Naive thymus-derived CD4-positive, alpha-beta T cell (primary cell): ENCODE measurements at places on chromosomes 3 and 15.

DNA sequence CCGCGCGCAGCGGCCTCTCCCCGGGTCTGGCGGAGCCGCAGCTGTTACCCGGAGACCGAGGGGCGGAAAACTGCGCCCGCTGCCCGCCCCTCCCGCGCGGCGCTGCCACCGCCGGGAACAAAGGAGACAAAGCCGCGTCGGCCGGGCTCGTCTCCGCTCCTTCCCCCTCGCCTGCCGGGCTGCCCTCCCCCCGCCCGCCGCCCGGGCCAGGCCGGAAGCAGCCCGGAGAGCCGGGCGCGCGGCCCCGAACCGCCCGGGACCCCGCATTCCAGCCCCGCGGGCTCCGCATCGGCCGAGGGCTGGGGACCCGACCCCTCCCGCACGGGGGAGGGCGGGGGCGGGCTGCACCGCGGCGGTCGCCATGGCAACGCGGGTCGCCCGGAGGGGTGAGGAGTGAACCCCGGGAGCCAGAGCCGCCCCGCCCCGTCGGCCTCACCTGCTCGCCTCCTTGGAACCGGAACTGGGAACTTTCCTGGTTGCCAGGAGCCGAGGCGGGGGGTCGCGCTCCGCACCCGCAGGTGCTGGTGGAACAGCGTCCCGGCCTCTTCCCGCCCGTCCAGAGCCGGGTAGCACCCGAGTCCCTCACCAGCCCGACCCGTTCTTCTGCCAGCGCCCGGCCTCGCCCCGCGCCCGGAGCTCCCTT, 448 bp downstream of the PLXNB1 start:
- H3K36me3 ChIP-seq: no peaks in the 10 kb centered on the region
- peak overlapping the region; percentile 51 for H3K4me3 ChIP-seq
- H3K4me1 ChIP-seq: peaks cover 8% of the 10 kb centered on the region
- H3K27me3 ChIP-seq: no peaks in the 10 kb centered on the region
- DNase-seq: peak; percentile 48
- H3K27ac ChIP-seq: peak overlapping the region; percentile 41

DNA sequence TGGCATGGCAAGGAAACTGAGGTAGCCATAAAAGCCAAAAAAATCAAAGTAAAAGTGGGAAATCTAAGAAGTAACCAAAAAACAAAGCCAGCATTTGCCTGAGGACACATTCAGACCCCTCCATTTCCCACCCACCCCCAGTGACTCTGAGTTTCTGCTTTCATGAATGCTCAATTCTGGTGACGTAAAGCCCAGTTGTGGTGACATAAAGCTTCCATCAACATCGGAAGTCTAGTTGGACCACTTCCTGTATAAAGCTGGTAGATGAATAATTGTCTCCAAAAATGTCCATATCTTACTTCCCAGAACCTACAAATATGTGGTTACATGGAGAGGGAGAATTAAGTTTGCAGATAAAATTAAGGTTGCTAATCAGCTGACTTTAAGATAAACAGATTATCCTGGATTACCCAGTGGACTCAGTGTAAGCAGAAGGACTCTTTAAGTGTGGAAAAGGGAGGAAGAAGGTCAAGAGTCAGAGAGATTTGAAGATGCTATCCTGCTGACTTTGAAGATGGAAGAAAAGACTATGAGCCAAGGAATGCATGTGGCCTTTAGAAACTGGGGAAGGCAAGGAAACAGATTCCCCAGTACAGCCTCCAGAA, 62.0 kb upstream of the ST3GAL6 start:
- H3K4me1 ChIP-seq: no peaks in the 10 kb centered on the region
- no peaks in the 10 kb centered on the region for H3K36me3 ChIP-seq
- H3K27ac ChIP-seq: no peak overlapping the region
- no peaks in the 10 kb centered on the region for H3K27me3 ChIP-seq
- H3K4me3 ChIP-seq: no peak overlapping the region

DNA sequence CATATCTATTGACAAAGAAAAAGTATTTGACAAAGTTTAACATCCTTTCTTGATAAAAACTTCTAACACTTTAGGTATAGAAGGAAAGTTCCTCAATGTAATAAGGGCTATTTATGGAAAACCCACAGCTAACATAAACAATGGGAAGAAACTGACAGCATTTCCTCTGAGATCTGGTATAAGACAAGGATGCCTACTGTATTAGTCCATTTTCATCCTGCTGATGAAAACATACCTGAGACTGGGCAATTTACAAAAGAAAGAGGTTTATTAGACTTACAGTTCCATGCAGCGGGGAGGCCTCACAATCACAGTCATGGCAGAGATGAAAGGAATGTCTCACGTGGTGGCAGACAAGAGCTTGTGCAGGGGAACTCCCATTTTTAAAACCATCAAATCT, 17.8 kb upstream of the CLDN1 start:
- H3K27me3 ChIP-seq: no peaks in the 10 kb centered on the region
- no peak overlapping the region for H3K27ac ChIP-seq
- no peaks in the 10 kb centered on the region for H3K36me3 ChIP-seq
- H3K4me3 ChIP-seq: no peak overlapping the region

GRCh38 chr3:134681522-134681900, 30.7 kb upstream of the KY start:
- no peaks in the 10 kb centered on the region for H3K4me1 ChIP-seq
- H3K27ac ChIP-seq: no peak overlapping the region
- DNase-seq: no peak
- H3K27me3 ChIP-seq: no peaks in the 10 kb centered on the region

DNA sequence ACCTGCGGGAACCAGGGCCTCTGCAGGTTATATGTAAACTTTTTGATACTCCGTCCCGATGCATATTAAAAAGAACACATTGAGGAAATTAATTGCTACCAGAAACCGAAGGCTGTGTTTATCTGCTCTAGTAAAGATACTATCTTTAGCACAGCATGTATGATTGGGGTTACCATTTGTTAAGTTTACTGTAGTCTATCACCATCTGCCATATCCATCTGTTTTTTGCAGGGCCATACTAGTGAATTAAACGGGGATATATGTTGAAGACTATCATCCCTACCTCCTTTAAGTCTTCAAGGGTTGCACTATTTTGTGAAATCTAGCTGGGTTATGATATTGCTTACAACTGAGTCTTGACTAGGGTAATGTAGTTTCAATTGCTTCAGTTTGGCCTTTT, 597.0 kb downstream of the SQOR start:
- no peak overlapping the region for H3K27ac ChIP-seq
- no peak overlapping the region for H3K4me3 ChIP-seq
- no peak for DNase-seq
- no peaks in the 10 kb centered on the region for H3K27me3 ChIP-seq

DNA sequence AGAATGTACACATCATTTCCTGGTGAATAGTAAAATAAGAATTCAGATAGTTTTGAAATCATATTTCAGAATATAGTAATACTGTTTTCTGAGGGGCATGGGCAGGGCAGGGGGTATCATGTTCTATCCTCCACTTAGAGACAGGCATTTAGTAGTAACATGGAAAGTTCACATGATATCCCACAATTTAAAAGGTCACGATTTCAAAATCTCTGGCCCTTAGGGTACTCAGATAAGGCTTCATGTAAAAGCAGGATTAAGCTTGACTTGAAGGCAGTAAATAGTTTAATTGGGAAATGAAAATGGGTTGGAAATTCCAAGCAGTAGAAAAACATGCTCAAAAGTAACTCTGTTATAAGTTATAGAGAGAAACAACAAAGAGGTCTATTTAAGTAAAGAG, 353.2 kb upstream of the AGTR1 start:
- H3K36me3 ChIP-seq: no peaks in the 10 kb centered on the region
- no peaks in the 10 kb centered on the region for H3K27me3 ChIP-seq
- H3K4me1 ChIP-seq: no peaks in the 10 kb centered on the region

GRCh38 chr15:75596703-75597345, 17.7 kb upstream of the PTPN9 start:
- H3K27ac ChIP-seq: no peak overlapping the region
- DNase-seq: no peak
- peaks cover 11% of the 10 kb centered on the region for H3K4me1 ChIP-seq
- no peak overlapping the region for H3K4me3 ChIP-seq

- peak; percentile 61 for DNase-seq
- peaks cover 77% of the 10 kb centered on the region for H3K4me1 ChIP-seq
- no peaks in the 10 kb centered on the region for H3K27me3 ChIP-seq
- H3K36me3 ChIP-seq: peaks cover 5% of the 10 kb centered on the region
- H3K27ac ChIP-seq: peak overlapping the region; percentile 28
- H3K4me3 ChIP-seq: no peak overlapping the region
Measured at GRCh38 chr3:15269091-15269989, 63.0 kb downstream of the SH3BP5 start.

DNA sequence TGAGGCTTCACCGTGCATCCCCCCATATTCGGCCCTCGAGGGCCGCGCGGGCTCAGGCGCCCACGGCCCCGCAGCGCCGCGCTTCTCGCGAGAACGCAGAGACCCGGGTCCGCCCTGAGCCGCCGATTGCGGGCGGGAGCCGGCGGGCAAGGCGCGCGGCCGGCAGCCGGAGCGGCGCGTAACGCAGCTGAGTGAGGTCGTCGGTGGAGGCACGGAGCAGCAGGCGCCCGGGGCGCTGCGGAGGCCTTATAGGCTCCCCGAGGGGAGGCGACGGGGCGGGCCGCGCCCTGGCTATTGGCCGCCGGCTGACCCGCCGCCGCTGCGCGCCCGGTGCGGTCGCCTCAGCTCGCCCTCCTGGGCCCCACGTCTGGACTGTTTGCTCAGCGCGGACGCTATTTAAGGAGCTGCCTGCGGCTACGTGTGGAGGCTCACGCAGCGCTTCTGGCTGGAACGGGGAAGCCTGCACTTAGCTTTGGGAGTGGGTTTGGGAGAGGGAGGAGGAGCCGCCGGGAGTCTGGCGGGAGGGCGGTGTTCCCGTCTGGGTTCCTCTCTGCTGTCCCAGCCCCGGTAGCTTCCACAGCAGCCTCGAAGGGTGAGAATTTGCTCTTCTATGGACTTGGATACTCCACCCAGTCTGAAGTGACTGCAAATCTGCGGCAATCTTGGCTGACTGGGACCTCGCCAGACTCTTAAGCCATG, at the start of gene PLOD2:
PLOD2 (minus strand) TSS at position 221 of the 699 bp plus-strand sequence; CDS start at position 26, 195 bp downstream.
- no peak within 1 kb of the TSS for H3K4me3 ChIP-seq
- no peaks in the 10 kb centered on the region for H3K4me1 ChIP-seq
- no peaks in the 10 kb centered on the region for H3K36me3 ChIP-seq
- H3K27me3 ChIP-seq: no peaks in the 10 kb centered on the region
- H3K27ac ChIP-seq: no peak within 1 kb of the TSS

DNA sequence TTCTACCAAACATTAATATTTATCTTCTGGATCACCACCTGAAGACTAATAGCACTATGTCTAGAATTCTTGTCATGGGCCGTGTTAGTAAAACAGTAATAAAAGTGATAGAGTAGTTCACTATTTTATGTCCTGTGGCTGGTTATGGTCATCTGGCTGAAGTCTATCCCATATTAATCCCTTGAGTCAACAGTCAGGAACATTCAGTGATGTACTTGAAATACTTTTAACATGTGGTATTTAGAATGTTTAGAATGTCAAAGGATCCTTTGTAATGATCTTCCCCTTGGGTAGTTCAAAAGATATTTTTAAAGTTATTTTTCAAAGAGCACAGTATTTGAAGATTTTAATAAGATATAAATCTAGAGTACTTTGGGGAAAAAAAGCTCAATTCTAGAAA, 117.0 kb downstream of the MBNL1 start:
- H3K27ac ChIP-seq: peak overlapping the region; percentile 36
- DNase-seq: no peak
- H3K4me3 ChIP-seq: no peak overlapping the region
- peaks cover 55% of the 10 kb centered on the region for H3K4me1 ChIP-seq
- H3K36me3 ChIP-seq: no peaks in the 10 kb centered on the region

DNA sequence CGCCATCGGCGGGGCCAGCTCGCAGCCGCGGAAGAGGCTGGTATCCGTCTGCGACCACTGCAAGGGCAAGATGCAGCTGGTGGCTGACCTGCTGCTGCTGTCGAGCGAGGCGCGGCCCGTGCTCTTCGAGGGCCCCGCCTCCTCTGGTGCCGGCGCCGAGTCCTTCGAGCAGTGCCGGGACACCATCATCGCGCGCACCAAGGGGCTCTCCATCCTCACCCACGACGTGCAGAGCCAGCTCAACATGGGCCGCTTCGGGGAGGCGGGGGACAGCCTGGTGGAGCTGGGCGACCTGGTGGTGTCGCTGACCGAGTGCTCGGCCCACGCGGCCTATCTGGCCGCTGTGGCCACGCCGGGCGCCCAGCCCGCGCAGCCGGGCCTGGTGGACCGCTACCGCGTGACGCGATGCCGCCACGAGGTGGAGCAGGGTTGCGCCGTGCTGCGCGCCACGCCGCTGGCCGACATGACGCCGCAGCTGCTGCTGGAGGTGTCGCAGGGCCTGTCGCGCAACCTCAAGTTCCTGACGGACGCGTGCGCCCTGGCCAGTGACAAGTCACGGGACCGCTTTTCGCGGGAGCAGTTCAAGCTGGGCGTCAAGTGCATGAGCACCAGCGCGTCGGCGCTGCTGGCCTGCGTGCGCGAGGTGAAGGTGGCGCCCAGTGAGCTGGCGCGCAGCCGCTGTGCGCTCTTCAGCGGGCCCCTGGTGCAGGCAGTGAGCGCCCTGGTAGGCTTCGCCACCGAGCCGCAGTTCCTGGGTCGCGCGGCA, 1.8 kb downstream of the TLNRD1 start:
- H3K27ac ChIP-seq: no peak overlapping the region
- H3K4me3 ChIP-seq: peak overlapping the region; percentile 83
- H3K36me3 ChIP-seq: no peaks in the 10 kb centered on the region
- H3K4me1 ChIP-seq: peaks cover 24% of the 10 kb centered on the region
- no peaks in the 10 kb centered on the region for H3K27me3 ChIP-seq

GRCh38 chr15:37715101-37715500, 219.3 kb upstream of the TMCO5A start:
- H3K4me1 ChIP-seq: no peaks in the 10 kb centered on the region
- H3K27ac ChIP-seq: no peak overlapping the region
- no peak for DNase-seq
- no peaks in the 10 kb centered on the region for H3K36me3 ChIP-seq

GRCh38 chr3:35439663-35440062, 199.7 kb upstream of the ARPP21 start:
- no peaks in the 10 kb centered on the region for H3K36me3 ChIP-seq
- no peaks in the 10 kb centered on the region for H3K27me3 ChIP-seq
- no peak overlapping the region for H3K27ac ChIP-seq
- H3K4me3 ChIP-seq: no peak overlapping the region

DNA sequence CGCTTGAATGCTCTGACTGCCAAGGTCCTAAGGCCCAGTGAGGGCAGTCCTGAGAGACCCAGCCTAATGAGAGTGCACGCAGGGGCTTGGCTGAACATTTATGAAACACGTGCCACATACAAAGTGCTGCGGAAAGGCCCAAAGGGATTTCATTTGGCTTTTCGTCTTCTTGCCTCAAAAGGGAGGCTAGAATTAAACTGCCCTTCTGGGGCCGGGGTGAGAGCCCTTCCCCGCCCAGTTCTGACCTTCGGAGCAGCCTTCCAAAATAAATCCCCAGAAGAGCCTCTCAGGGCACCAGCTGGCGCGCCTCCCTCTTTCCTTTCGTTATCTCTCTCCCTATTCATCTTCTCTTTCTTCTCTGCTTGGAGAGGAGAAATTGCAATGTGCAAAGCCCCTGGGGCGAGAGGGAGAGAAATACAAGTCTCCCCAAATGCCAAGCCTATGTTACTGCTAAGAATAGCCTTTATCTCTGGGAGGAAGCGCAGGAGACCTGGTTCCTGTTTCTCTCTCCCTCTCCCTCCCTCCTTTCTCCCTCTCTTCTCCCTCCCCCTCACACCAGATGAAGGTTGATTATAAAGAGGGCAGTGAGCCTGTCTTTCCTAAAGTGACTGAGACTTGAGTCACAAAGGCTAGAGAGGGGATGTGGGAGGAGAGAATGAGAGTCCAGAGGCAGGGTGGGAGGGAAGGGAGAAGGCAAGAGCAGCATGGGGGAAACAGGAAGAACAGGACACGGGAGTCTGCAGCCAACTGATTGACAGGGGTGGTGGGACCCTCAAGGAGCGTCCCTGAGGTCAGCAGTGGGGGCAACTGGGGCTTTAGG, 36.7 kb upstream of the NDUFB4 start:
- peak overlapping the region; percentile 43 for H3K4me3 ChIP-seq
- no peaks in the 10 kb centered on the region for H3K36me3 ChIP-seq
- H3K27me3 ChIP-seq: peaks cover 4% of the 10 kb centered on the region
- peak overlapping the region; percentile 58 for H3K27ac ChIP-seq
- peaks cover 6% of the 10 kb centered on the region for H3K4me1 ChIP-seq
